ENCODE measurements at places on chromosomes 2 and 18.

DNA sequence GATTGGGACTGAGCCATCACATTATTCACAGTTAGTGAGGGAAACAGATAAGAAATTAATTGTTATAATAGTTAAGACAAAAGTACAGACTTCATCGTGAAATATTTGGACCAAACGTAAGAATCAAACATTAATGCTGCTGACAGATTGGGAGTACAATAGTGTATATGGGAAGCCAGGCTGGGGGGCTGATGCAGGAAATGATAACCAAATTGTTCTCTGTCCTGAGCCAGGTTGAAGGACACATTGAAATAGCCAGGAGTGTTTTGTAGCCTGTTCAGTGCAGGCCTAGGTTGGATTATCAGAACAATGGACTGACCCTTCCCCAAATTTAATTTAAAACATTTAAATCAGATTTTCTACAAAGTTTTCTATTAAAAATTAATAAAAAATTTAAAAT is 203.2 kb downstream of the BABAM2 start:
- no peak for DNase-seq

DNA sequence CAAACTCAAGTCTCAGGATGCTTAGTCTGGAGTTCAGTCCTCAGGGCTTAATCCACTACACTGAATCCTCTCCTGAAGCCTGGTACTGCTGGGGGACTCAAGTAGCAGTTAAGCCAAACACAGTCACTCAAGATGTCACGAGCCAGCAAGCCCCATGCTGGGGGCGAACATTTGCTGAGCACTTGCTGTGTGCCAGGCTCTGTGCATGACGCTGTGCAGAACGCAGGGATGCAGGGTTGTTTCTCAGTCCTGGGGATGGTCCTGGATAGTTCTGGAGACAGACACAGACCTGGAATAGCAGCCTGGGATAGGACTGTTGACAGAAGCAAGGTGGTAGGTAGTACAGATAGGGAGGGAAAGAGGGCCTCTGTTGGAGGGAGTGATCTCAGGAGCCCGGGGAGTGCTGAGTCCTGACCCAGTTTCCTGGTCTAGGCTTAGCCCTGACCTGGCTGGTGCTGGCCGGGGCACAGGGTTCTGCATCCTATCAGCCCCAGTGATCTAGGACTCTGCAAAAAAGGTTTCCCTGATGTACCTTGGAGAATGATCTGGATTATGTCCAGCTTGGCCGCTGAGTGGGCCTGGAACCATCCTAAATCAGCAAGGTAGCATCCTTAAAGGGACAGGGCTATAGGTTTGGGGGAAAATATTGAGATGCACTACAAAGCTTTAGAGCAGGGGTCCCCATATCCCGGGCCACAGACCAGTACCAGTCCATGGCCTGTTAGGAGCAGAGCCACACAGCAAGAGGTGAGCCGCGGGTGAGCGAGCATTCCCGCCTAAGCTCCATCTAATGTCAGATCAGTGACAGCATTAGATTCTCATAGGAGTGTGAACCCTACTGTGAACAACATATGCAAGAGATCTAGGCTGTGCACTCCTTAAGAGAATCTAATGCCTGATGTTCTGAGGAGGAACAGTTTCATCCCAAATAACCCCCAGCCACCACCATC is 54.7 kb upstream of the OTOF start:
- DNase-seq, result no peak

GRCh38 chr2:178157574-178157973 is 36.7 kb upstream of the OSBPL6 start:
- DNase-seq, result no peak

DNA sequence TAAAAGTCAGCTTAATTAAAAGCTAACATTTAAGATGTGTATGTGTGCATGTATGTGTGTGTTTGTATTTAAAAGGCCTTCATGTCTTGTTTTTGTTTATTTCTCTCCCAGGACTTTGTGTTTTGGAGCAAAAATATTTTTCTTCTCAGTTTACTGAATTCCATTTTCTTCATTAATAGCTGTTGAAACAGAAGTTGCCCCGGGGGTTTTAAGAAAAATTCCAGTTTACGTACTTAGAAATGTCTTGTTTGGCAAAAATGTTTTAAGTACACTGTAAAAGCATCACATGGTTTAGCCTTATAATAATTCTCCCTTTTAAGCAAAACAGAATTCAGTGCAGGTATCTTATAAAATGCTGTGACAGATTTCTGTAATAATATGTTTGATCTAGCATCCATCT is 1233.0 kb upstream of the NRXN1 start:
- DNase-seq, result no peak

DNA sequence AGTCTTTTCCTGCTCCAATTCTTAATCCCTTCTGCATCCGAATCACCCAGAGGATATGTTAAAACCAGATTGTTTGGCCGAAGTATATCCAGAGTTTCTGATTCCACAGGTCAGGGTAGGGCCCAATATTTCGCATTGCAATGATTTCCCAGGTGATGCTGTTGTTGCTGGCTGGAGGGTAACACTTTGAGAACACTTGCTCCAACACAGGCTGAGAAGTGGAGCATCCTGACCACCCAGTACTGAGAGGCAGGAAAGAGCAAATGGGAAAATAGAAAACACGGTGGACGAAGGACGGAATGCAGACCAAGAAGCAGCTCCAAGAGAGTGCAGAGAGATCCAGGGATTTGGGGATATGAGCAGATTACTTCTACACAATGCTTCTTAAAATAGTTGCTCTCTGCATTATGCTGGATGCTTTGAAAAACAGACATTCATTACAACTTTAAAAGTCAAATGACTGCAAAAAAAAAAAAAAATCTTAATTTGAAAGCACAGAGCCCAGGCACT is 362.2 kb upstream of the SLC14A2 start:
- DNase-seq, result no peak

Measured in hematopoietic multipotent progenitor cell treated with erythropoietin and hydrocortisone succinate and interleukin-3 and kit ligand, for 6 days (in vitro differentiated cells).